ENCODE measurements at places on chromosomes 11 and 22.

DNA sequence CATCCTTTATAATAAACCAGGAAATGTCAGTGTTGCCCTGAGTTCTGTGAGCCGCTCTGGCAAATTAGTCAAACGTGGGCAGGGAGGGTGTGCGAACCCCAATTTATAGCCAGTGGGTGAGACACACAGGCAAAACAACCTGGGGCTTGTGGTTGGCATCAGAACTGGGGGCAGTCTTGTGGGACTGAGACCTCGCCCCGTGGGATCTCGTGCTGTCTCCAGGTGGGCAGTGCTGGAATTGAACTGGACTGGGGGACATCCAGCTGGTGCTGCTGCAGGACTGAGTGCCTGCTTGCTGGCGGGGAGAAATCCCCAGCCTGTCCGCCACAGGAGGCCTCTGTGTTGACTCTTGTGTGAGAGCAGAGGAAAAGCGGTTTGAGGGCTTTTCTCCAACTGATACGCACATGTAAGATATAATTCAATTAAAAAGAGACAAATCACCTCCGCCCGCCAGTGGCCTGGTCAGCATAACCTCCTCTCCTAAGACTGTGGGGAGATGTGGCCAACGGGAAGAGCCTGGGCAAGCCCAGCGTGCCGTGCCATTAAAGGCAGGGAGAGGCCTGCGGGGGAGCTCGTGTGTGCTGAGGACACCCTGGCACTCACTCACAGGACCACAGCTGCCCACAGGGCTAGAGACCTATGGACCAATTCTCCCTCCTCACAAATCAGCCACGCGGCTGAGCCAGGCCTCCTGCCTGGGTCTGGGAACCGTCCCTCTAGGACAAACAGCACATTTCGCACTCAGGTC, 18.4 kb downstream of the SULT4A1 start:
- DNase-seq = no peak

DNA sequence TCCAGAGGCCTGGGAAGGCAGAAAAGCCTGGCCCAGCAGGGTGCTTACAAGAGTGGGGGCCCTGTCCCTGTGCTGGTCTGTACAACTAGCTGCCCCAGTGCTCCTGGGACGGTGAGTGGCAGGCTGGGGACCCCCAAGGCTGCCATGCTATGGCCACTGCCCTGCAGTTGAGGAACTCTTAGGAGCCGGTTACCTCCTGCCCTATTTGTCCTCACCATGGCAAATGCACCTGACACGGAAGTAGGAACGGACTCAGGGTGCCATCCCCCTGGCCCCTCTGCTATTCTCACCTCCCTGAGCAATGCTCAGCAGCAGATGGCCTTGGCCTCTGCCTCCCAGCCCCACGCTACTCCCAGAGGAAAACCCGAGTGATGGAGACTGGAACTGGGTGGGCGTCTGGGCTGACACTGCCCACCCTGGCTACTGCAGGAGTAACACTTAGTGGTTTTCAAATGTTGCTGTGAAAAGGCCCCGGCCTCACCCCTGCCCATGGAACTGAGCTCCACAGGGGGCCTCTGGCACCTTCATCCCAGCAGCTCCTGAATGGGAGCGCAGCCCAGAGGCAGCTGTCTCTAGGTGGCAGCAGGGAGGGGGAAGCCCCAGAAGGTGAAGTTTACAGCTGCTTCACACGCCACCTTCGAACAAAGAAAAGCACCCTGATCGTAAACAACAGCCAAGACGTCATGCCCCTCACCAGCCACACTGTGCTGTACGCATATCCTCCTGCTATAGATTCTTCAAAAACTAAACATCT, 105.3 kb downstream of the CTTN start:
- DNase-seq = no peak

DNA sequence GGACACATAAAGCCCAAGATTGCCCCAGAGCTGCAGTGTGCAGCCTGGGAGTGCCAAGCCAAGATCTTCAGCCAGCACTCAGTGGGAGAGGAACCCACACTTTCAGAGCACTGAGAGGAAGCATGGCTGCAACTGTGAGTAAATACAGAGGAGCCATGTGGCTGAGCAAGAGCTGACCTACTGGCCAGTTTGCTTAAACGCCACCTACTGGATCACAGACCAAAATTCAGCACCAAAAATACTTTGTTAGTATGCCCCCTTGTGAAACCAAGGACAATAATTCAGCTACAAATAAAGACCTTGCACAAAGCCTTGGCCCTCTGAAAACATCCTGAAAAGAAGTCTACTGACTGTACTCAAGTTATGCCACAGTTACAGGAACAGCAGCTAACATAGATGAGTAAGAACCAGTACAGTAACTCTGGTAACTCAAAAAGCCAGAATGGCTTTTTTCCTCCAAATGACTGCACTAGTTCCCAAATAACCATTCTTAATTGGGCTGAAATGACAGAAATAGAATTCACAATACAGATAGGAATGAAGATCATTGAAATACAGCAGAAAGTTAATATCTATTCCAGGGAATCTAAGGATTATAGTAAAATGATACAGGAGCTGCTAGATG, 10.1 kb upstream of the OR4A15 start:
- no peak for DNase-seq

- DNase-seq = no peak
Observed at GRCh38 chr11:69656536-69657455, 15.8 kb downstream of the CCND1 start.

- DNase-seq = no peak
Observed at GRCh38 chr22:35525687-35526332, 14.8 kb upstream of the RASD2 start.

DNA sequence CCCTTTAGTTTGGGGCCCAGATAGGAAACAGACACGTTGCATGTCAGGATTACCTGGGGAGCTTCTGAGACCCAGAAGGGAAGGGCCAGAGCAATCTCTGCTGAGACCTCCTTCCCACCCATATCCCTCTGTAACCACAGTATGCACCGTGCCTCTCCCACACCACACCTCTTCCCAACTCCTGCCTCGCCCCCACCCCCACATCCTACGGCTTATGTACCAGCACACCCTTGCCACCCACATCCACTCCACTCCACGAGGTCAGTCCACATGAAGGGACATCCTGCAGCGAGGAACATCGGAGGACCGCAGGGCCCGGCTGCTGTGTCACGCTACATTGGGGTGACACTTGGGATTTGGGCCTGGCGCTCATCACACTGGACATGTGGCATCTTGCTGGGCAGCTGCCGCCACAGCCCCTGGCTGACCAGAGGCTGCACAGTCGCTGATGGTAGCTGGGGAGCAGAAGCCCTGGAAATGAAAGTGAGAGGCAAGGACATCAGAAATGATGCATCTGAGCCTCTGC, 118.3 kb upstream of the LMO1 start:
- DNase-seq = no peak

DNA sequence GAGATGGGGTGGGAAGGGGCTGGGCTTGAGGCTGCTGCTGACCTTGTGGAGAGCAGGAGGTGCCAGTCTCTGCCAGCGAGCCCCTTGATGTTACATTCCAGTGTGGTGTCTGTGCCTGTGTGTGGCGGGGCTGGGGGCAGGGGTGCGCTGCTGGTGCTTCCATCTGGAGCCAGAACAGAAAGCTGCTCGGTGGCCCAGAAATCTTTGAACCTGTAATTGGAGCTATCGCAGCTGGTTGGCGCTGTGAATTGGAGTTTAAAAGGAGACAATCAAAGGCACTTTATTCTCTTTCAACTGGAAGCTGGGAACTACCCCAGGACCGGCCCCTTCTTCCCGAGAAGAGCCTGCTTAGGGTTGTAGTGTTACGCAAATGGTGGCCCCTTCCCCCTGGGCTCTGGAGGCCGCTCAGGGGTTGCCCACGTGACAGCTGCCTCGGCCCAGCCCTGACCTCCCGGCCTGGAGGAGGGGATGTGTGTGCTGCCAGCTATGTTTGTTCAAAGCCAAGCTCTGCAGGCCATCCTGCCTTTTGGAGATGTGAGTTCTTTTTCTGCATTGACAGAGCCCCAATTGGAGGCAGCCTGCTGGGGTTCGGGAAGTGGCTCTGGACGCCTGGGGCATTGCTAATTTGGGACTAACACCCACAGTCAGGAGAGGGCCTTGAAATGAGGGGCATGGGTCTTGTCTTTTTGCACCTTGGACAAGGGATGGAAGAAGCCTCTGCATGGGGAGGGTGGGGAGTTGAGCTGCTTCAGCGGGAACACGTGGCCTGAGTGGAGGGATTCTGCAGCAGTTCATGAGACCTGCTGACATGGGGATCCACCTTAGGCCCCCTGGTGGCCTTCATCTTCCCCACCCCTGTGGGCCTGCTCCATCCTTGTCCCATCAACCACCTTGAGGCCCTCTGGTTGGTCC, 14.0 kb upstream of the ARSA start:
- no peak for DNase-seq

DNA sequence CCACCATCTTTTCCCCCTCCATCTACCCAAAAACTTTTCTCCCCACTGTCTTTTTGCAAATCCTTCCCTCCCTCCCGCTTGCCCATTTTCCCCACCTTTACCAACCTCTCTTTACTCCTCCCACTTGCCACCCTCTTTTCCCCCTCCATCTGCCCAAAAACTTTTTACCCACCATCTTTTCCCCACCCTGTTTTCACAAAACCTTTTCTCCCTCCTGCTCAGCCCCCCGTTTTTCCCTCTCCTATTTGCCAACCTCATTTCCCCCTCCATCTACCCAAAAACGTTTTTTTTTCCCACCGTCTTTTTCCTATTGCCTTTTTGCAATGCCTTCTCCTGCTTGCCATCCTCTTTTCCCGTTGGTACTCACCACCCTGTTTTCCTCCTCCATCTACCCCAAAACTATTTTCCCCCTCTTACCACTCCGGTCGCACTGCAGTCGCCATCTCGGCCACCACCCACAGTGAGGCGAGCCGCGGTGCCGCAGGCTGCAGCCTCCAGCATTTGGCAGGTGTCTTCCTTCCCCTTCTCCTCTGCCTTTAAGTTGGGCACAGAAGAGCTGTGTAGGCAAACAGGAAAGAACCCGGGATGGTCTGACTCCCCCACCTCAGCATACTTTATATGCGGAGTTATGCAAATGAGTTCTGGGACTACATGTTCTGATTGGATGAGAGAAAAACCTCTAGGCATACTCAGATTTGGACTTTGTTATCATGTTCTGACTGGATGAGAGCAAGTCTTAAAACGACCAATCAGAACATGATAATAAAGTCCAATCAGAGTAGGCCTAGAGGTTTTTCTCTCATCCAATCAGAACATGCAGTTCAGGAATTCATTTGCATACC, 121.2 kb upstream of the VPREB1 start:
- DNase-seq = no peak

DNA sequence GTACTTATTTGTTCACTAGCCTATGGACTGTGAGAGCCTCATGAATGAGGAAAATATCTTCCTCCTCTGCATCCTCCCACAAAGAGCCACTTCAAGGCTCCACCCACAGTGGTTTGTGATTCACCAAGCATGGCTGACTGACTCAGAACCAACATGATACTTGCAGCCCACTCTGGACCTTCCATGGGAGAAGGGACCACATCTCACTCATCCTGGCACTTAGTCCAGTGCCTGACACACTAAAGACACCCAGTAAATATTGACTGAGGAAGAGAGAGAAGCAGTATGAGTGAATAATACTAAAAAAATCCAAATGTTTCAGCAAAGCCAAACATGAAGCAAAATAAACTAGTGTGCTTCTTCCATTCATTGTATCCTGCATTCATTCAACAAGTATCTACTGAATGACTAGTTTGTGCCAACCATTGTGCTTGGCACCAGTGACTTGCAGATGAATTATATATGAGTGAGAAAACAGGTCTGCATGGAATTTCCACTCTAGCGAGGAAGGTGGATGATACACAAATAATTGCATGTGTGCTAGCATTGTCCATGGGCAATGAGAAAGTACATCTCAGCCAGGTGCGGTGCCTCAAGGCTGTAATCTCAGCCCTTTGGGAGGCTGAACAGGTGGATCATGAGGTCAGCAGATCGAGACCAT, 54.9 kb upstream of the BLID start:
- DNase-seq = no peak

DNA sequence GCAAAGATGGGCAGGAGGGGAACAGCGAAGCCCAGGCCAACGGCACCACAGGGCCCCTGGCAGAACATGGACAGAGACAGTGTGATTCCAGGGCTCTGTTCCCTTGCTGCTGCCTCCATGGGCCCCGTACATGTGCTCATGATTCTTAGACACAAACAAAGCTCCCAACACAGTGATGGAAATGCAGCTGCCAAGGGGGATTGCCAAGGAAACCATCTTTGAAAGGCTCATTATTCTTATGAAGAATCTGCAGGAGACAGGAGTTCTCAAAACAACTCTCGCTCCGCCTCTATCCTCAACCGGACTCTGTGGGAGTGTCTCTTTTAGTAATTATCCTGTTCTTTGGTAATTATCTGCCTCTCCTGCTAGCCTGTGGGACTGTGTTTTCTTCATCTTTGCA, 32.2 kb downstream of the SERPINH1 start:
- DNase-seq = no peak

GRCh38 chr22:23682077-23682476, 8.7 kb upstream of the RGL4 start:
- DNase-seq = no peak

DNA sequence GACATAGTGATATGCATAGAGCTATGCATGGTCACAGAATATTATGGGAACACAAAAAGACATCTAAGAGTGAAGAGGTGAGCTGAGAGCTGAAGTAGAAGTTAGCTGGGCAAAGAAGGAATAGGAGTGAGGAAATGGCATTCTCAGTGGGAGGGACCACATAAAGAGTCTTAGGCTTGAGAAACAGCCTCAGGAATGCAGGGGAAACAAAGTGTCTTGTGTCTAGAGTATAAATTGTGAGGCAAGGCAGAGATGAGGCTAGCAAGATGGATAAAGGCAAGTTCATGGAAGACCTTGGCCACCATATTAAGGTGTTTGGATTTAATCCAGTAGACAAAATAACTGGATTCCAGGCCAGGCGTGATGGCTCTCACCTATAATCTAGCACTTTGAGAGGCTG, 40.6 kb upstream of the CRTAM start:
- DNase-seq = no peak

- DNase-seq = no peak
Observed at GRCh38 chr11:8290081-8290810, 26.6 kb upstream of the LMO1 start.

DNA sequence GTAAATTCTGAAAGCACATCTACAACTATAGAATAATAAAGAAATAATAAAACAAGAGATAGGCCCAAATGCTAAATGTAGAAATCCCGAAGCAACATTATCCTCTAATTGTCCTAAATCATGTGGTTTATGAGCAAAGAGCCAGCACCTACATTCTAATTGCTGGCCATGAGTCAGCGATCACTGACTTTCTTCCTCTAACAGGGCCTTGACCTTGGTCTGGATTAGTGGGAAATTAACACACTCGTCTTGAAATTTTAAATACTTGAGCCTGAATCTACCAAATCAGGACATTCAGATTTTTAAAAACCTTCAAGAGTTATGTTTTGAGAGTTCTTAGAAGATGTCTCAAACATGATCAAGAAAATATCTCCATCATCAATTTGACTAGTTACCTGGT, 727.6 kb downstream of the METTL15 start:
- DNase-seq = no peak

GRCh38 chr22:36860821-36861659, at the start of gene NCF4:
Gene NCF4 (plus strand): TSS chr22:36861006. CDS start chr22:36861172, 166 bp downstream.
- no peak for DNase-seq

- DNase-seq = no peak
Observed at GRCh38 chr11:125140233-125140632, 24.3 kb upstream of the PKNOX2 start.

GRCh38 chr11:98729118-98729517, 291.6 kb upstream of the CNTN5 start:
- no peak for DNase-seq

All from D721Med (cell line).